RWPE1 (cell line): ENCODE measurements at places on chromosomes 4 and X.

DNA sequence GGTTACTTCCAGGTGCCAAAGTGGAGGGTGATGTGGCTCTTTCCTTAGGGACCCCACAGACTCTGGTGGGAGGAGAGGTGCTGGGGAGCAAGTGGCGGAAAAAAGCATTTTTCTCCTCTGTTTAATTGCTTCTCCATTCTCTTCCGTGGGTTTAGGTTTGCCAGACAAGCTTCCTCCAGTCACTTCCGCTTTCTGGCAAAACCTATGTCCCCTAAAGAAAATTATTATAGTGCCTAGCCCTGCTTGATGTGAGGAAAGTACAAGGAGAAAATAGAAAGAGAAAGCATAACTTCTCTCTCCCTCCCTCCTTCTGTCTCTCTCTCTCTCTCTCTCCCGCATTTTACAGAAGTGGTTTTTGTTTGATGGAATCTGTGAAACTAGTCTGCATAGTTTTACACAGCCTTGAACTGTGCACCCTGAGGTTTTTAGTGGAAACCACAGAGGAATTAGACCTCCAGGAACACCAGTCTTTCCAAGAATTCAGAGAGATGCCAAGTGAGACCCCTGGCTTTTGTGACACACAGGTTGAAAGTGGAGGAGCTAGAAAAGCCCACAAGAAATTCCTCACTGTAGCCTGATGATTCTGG, 231.1 kb upstream of the ANXA3 start:
- DNase-seq = no peak

DNA sequence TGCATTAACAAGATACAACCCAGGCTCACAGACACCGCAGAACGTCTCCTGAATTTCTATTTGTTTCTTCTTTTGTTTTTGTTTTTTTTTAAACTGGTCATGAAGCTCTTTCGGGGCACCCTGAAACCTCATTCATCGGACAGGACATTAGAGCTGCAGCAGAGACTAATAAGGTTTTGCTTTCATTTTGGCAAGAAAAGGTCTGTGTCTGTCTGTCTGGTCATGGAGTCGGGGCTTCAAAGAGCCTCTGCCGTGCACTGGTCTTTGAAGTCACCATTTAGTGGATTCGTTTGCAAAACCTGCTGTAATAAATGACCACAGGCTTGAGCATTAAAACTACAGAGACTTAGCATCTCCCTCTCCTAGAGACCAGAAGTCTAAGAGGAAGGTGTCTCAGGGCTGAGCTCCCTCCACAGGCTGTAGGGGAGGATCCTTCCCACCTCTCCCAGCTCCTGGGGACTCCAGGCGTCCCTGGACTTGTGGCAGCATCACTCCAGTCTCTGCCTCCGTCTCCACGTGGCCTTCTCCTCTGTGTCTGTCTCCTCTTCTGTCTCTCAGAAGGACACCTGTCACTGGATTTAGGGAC, 247.5 kb downstream of the CRLF2 start:
- no peak for DNase-seq

GRCh38 chr4:161817914-161818313, 345.9 kb downstream of the FSTL5 start:
- no peak for DNase-seq

DNA sequence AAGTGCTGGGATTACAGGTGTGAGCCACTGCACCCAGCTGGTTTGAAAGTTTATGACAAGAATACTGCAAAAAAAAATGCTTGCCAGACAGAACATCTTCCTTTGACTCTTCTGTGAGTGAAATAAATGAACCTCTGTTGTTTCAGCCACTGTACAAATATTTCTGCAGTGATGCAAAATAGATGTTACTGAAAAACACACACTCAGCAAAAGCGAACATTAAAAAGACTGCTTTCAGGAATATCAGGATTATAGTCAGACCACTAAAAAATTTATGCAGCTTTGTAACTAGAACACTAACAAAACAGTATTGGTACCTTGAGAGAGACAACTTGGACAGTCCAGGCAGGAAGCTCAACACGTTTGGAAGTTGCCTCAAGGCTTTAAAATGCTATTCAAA, 16.9 kb upstream of the SEPSECS start:
- no peak for DNase-seq

- DNase-seq = no peak
Measured at GRCh38 chr4:111849746-111850284, 295.4 kb upstream of the FAM241A start.

GRCh38 chr4:139584784-139585183, 28.8 kb upstream of the SETD7 start:
- no peak for DNase-seq

- no peak for DNase-seq
Measured at GRCh38 chr4:98747393-98748091, 89.1 kb upstream of the TSPAN5 start.

DNA sequence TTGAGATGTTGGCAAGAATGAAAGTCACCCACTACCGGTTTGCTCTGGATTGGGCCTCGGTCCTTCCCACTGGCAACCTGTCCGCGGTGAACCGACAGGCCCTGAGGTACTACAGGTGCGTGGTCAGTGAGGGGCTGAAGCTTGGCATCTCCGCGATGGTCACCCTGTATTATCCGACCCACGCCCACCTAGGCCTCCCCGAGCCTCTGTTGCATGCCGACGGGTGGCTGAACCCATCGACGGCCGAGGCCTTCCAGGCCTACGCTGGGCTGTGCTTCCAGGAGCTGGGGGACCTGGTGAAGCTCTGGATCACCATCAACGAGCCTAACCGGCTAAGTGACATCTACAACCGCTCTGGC, 12.3 kb downstream of the RPL9 start:
- DNase-seq = no peak

- DNase-seq = no peak
Measured at GRCh38 chrX:81564851-81565250, 362.9 kb downstream of the SH3BGRL start.

- DNase-seq = no peak
Measured at GRCh38 chrX:80432863-80433262, 12.6 kb downstream of the TENT5D start.

DNA sequence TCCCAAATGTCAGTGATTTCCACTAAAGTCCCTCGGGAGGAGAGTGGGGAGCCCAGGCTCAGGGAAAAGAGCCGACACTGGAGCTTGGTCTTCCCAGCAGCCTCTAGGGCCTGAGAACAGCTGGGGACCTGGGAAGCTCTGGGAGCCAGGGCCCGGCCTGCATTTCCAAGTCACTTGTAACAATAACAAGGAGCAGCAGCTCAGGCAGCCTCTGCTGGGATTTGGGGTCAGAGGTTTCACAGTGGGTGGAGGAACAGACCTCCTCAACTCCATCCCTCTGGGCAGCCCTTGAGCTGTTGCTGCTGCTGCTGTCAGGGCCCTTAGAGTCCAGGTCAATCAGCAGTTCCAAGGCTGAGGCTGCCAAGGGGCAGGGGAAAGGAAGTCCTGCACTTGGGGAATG, 11.1 kb downstream of the STARD8 start:
- DNase-seq = no peak

DNA sequence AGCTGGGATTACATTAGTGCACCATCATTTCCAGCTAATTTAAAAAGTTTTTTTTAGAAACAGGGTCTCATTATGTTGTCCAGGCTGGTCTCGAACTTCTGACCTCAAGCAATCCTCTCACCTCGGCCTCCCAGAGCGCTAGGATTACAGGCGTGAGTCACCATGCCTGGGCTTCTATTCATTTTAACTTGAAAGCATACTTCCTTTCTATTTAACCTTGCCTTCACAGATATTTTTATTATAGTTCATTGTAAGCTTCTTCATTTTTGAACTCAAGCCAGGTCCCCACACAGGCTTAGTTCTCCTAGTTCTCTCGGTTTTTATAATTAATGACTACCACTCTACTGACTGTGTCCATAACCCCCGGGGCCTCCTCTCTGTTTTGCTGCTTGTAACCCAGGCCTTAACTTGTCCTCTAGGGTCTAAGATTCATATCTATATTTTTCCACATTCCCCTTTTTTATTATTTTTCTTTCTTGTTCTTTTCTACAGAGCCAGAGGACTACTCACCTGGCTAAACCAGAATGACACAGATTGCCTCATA, 50.7 kb downstream of the SNX12 start:
- DNase-seq = no peak

DNA sequence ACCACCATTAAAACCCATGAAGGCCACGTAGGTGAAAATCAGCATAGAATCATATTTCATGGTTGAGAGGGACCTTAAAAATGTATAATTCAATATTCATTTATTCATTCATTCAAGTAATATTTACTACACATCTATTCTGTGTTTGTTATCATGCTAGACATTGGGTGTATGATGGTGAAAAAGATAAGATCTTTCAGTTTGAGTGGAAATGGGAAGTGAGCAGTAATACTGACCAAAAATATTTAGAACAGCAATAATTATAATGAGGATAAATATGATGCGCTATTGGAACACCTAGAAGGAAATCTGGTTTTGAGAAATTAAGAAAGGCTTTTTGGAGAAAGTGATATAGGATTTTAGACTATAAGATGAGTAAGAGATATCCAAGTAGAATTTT, 28.0 kb downstream of the DKK2 start:
- no peak for DNase-seq

GRCh38 chr4:81031796-81032551, 1.5 kb downstream of the BMP3 start:
- no peak for DNase-seq

DNA sequence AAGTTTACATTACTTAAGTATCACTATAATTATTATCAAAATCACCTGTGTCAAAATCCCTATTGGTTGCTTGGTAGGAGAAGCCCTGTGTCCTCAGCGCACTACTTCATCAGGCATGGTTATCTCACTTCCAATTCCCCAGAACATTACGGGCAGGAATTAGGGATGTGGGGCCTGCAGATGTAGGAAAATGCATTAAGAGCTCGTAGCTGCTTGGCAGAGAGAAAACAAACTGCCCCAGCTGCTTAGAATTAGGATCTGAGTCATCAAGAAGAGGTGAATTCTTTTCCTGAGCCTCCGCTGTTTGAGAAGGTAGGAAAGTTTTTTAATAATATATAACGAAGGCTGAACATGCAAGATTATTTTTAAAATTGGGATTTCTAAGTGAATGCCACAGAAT, 31.1 kb upstream of the CLNK start:
- DNase-seq = no peak

DNA sequence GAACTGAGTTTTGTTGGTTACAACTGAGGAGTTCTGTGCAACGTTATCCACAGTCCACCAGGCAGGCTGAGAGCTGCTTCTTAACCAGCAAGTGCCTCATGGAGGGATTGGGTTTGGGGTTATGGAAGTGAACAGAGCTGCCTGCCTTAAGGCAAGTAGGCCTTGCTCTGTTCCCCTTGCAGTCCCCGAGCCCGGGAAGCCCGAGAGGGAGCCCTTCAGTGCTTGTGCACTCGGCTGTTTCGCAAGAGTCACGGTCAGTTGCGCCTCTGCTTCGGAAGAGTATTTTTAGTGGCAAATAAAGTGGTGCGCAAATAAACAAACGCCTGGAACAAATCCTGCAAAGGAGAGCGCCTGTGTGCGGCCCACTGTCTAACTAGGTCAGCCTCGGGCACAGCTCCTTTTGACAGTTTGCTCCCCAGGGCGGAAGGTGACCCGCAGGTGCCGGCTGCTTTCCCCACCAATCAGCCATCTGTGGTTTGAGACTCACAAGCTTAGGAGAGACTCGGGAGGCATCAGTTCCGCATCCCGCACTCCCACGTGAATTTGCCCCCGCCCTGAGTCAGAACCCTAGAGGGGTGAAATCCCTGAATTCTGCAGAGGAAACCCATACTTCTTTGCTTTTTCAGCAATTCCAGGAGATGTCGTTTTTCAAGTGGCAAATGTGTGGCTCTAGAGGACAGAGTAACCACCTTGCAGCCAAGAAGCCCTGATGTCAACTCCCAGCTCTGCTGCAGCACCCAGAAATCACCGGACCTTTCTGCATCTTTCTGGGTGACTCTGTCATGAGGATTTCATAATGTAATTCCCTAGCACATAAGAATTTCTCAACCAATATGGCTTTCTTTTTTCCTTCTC, 56.8 kb downstream of the LGI2 start:
- no peak for DNase-seq

DNA sequence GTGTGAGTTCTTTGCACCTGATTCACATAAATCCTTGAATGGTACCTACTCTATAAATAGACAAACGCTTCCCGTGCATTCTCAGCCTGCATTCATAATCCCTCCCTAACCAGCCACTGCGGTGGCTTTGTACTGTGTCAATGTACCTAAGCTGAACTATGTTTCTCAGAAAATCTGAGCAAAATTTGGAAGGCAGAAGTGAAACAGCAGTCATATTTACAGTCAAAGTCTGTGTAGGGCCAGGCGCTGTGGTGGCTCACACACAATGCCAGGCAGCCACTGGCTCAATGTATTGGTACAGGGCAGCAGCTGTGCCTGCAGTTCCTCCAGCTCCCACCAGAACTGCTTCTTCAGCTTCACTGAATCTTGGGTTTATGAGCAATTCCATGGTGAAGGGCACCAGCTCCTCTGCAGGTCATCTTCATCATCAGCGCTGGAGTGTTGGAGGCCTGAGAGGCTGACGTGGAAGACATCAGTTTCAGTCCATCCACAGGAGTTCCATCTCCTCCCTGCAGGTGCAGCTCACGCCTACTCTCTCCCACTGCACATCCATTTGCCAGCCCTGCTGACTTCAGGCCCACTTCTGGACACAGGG, 32.3 kb upstream of the IRF2 start:
- DNase-seq = no peak

GRCh38 chrX:118249146-118249545, 96.8 kb upstream of the WDR44 start:
- no peak for DNase-seq

DNA sequence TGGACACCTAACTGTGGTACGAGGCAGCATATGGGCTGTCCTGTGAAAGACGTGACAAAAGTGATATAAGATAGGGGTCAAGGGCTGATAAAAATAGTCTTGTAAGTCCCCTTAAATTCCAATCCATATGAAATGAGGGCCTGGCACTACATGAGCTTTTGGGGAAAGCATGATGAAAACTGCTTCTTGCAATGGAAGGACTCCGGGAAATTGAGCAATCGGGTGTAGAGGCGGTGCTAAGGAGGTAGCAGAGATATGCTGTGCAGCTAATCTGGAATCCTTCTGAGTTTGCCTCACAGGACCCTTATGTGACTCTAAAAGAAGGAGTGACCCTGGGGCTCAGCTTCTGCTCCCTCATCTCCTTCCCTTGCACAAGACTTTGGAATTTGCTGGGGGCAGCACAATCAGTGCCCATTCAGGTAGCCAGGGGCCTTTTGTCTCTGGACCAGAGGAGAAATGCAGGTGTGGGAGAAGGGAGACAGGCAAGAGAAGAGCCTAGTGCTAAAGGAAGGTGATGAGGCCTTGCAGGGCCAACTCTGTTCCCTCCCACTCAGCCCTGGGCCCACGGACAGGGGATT, 12.8 kb downstream of the CLDN2 start:
- no peak for DNase-seq

DNA sequence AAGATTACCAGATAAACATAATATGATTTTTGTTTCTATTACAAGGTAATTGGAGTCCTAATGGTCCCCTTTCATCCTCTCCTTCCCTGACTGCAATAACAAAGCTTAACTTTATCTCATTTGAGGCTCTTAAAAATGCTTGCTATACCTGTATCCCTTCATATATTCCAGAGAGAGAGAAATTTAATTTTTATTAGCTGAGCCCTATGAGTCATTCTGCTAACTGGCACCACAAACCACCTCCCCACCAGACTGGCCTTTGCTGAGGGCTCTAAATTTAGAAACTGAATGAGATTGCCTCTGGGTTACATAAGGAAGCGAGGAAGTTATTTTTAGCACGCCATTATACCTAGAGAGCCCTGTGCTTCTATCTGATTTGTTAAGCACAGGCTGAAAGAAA, 27.4 kb downstream of the CBLL2 start:
- DNase-seq = peak; percentile 39

- no peak for DNase-seq
Measured at GRCh38 chr4:156660465-156660864, 311.1 kb downstream of the PDGFC start.
